ENCODE measurements at places on chromosomes 13 and 19.

DNA sequence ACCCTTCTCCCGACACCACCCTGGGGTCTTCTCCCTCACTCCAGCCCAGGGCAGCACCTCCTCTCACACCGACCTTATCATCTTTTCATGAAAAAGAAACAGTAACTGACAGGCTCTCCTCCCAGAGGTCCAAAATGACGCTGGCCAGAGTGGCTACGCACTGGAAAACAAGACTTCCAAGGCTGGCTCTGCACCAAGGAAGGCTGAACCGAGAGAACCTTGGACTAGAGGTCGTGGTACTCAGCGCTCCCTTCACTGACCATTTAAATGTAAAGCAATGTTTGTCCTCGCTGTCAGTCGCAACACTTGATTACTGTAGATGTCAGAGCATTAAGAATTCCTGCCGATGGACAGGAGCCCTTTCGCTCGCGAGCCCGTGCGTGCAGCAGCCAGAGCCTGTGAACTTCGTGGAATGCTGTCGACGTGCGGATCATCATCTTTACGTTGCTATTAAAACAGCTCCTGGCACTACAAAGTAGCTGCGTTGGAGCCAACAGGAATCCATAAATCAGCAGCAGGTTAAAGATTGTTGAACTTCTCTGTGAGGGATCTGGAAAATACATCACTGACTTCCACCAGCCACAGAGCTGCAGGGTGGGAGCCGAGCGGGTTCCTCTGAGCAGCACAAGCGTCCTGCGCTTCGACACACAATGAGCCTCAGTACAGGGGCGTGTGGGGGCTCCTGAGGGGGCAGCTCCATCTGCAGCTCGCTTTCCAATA lies 125.5 kb upstream of the MCF2L start:
- DNase-seq: no peak

DNA sequence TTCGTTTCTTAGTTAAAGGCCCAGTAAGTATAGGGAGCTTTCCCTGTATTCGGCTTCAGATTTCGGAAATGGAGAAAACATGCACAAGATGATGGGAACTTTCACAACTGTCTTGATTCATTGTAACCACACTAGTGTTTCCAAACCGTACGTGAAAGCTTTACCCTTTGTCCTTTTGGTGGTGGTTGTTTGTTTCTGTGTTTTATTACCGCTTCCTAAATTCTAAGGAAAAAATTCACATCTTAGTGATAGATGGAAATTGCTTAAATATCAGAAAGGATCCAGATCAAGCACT lies 504 bp upstream of the VWA8 start:
- no peak for DNase-seq

DNA sequence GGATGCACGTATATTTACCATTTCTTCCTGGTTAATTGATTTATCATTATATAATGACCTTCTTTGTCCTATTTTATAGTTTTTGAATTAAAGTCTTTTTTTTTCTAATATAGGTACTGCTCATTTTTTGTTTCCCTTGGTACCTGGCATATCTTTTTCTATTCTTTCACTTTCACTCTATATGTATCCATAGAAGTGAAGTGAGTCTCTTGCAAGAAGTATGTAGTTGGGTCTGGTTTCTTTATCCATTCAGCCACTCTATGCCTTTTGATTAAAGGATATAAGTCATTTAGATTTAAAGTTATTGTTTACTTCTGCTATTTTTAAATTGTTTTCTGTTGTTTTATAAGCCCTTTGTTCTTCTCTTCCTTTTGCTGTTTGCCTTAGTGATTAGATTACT lies 194.3 kb upstream of the SLITRK6 start:
- DNase-seq: no peak

GRCh38 chr19:49016067-49016839 lies 638 bp downstream of the LHB start:
- DNase-seq: no peak

GRCh38 chr19:51811344-51811743 lies 16.4 kb downstream of the FPR3 start:
- DNase-seq: no peak

GRCh38 chr13:79772811-79773210 lies 291.9 kb downstream of the NDFIP2 start:
- DNase-seq: no peak

GRCh38 chr13:27053210-27053884 lies 118.3 kb downstream of the USP12 start:
- no peak for DNase-seq

DNA sequence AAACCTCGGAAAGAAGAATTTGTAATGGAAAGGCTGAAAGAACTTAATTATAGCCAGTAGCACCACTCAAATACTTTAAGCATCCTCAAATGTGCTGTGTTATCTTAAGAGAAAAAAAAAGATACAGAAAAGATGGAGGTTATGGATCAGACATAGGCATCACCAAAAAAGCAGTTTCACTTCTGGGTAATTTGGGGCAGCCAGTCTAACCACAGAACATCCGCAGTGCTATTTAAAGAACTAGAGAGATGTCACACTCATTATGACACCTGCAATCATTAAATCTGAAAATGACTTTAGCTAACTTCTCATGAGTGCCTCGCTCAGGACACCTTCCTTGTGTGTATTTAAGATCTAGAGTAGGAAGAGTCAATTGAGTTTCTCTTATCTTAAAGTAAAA lies 211.8 kb downstream of the RBM26 start:
- no peak for DNase-seq

GRCh38 chr13:54004026-54004699 lies 975.5 kb downstream of the OLFM4 start:
- no peak for DNase-seq

DNA sequence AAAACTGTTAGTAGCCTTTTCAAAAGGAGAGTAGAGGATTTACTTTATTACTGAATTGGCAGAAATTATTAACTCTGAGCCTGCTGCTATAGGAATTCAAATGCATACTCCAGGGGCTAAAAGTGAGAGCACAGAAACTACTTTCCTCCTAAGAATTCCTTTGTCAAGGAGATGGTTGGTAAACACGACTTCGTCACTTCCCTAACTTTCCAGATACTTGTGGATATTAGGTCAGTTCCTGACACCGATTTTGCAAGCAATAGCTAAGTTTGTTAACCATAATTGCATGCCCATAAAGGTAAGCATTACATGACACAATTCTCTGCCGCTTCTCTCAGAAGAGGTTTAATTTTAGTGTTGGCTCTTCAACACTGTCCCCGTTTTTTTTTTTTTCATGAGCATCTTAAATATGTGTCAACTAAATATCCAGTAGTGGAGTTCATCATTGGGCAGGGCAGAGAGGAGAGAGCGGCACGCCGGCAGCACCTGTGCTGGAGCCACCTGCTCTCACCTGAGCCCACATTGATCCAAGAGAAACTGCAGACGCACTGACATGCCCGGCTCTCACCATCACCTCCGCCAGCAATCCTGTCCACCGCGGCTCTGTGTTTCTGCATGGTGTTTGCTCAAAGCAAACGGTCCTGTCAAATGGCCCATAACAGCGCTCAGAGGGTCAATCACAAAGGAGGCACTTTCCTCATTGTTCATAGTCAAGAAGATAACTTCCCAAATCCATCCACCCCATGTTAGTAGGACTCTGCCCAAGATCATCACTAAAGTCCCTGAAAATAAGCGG lies 2.6 kb downstream of the MED26 start:
- DNase-seq: no peak

DNA sequence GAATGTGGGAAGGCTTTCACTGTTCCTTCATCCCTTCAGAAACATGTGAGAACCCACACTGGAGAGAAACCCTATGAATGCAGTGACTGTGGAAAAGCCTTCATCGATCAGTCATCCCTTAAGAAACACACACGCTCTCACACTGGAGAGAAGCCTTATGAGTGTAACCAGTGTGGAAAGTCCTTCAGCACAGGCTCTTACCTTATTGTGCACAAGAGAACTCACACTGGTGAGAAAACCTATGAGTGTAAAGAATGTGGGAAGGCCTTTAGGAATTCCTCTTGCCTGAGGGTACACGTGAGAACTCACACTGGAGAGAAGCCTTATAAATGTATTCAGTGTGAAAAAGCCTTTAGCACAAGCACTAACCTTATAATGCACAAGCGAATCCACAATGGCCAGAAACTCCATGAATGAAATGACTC lies 18.6 kb downstream of the ZNF177 start:
- DNase-seq: no peak

- DNase-seq: no peak
Observed at GRCh38 chr19:17448131-17448967, at the start of gene TMEM221. TMEM221 (minus strand) TSS chr19:17448668; CDS start chr19:17448462, 206 bp downstream.

DNA sequence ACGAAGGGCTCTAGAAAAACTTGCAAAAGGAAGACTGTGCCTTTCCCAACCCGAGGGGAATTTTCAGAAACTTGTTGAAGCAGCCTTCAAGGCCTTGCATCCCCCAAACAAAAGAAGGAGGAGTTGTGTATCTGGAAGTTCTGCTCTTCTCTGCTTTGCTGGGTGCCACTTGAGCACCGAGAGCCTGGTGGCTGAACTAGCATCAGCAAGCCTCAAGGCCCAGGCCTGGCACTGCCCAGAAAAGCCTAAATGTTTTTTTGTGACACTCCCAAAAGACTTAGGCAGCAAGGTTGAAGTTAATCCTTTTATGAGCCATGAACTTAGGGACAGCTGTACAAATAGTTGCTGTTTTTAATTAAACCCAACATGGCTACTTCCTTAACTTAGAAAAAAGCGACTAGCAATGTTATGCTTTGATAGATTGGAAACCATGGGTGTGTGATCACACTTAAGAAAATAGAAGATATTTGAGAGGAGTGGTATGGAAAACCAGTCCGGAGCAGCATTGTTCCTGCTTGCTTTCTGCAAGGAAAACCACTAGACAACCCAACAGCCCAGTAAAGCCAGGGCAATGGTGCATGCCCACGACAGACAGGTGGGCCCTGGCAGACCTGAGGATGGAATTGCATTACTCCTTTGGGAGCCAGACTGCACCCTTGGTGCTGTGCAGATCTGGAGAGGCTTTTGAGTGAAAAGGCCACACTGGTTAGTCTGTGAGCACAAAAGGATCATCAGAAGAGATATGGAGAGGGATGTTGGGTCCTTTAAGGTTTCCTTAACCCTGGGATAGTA lies 788 bp upstream of the DLEU7 start:
- no peak for DNase-seq

DNA sequence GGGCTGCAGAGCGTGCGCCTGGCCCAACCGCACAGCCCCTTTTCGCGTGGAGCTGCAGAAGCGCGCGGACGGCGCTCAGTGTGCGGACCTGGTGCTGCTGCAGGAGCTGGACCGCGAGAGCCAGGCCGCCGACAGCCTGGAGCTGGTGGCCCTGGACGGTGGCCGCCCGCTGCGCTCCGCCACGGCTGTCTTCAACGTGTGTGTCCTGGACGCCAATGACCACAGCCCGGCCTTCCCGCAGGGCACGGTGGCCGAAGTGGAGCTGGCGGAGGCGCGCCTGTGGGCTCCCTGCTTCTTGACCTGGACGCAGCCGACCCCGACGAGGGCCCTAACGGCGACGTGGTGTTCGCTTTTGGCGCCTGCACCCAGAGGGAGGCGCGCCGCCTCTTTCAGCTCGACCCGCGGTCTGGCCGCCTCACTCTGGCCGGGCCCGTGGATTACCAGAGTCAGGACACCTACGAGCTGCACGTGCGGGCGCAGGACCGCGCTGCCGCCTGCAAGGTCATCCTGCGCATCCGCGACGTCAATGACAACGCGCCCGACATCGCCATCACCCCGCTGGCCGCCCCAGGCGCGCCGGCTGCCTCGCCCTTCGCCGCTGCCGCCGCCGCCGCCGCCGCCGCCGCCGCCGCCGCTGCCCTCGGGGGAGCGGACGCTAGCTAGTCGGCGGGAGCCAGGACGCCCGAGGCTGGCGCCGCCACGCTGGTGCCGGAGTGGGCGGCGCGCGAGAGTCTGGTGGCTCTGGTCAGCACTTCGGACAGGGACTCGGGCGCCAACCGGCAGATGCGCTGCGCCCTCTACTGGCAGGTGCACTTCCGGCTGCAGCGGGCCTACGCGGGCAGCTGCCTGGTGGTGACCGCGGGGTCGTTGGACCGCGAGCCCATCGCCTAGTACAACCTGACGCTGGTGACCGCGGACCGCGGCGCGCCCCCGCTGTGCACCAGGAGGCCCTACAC lies 172.2 kb downstream of the OLFM4 start:
- no peak for DNase-seq

GRCh38 chr13:113663934-113664333 lies 3.1 kb upstream of the GRK1 start:
- no peak for DNase-seq

DNA sequence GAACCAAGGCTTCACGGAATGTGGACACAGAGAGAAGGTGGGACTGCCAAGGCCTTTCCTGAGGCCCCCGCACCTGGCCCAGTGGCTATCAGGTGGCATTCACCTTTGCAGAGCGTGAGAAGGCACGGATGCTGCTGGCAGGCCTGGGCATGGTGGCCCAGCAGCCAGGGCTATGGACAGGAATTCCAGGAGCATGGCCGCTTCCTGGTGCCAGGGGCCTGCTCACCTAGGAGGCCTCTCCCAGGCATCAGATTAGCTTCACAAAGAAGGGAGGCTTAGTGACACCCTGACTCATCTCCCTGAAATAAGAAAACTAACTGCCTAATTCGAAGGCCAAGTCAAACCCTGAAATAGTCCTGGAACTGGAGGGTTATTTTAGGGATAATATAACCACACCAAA lies 155.8 kb downstream of the TEX29 start:
- no peak for DNase-seq

DNA sequence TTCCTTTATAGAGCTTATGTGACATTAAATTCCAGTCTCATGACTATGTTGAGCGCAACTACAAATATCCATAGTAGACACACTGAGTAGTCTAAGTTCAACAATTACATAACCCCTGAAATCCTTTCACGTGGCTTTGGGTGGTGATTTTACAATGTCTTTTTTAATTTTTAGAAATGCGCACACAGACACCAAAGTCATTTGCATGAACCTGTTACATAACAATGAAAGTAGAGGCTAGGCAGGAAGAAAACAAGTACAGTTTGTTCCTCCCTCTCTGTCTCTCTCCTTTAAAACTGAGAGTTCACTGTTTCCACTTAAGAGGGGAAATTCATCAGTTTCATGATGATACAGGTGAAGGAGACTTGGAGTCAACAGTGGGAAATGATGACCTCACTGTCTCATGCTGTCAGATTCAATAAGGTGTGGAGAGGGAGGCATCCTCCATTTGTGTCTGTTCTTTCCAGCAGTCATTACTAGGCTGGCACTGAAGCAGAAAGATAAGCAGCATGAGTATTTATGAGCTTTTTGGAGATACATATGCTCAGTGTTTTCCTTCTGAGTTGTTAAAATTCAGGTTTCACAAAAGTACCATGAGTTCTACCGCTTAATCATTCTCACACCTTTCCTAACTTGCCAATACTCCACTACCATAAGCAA lies 201.8 kb downstream of the LHFPL6 start:
- no peak for DNase-seq

DNA sequence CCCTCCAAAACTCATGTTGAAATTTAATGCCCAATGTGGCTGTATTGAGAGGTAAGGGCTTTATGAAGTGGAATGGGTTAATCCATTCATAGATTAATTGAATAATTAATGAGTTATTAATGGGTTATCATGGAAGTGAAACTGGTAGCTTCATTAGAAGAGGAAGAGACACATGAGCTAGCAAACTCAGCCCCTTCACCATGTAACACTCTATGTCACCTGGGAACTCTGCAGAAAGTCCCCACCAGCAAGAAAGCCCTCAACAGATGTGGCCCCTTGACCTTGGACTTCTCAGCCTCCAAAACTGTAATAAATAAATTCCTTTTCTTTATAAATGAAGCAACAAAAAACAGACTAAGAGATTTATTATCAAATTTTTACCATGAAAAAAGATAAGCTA lies 223.5 kb downstream of the KLF12 start:
- DNase-seq: no peak

GRCh38 chr13:74040200-74040599 lies 94.0 kb downstream of the KLF12 start:
- peak; percentile 33 for DNase-seq
